ENCODE measurements at places on chromosomes 2 and 18. TPM values are rescaled to one million over a fixed set of nuclear protein-coding genes. Genes with fewer than 3 reads are reported as not detected.

DNA sequence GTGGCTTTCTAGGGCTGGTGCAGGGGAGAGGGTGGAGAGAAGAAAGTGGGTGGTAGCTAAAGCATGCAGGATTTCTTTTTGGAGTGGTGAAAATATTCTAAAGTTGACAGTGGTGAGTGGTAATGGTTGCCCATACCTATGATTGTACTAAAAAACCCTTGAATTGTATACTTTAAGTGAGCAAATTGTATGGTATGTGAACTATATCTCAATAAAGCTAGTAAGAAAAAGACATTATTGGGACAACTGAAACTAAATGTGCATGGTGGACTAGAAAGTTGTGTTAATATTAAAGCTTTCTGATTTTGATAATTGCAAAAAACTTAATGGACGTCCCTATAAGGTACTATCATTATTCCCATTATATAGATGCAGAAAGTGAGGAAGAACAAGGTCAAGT is 50.3 kb downstream of the SMAD7 start:
- no peak for DNase-seq

GRCh38 chr18:30632071-30632698 is 410.4 kb downstream of the DSC3 start:
- DNase-seq, result no peak

DNA sequence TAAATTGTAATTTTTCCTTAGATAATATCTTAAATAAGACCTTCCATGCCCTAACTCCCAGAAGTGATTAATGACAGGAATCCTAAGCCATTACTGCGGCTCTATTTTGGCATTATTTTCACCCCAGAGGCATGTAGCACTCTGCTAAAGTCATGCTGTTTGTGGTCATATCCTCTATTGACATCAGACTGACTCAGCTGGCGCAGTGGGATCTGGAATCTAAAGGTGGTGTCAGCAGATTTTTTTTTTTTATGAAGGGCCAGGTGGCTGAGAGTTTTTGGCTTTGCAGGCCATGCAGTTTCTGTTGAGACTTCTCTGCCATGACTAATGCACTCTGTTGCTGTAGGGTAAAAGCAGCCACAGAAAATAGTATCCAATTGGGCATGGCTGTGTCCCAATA is 64.1 kb upstream of the ACVR1C start:
- no peak for DNase-seq

DNA sequence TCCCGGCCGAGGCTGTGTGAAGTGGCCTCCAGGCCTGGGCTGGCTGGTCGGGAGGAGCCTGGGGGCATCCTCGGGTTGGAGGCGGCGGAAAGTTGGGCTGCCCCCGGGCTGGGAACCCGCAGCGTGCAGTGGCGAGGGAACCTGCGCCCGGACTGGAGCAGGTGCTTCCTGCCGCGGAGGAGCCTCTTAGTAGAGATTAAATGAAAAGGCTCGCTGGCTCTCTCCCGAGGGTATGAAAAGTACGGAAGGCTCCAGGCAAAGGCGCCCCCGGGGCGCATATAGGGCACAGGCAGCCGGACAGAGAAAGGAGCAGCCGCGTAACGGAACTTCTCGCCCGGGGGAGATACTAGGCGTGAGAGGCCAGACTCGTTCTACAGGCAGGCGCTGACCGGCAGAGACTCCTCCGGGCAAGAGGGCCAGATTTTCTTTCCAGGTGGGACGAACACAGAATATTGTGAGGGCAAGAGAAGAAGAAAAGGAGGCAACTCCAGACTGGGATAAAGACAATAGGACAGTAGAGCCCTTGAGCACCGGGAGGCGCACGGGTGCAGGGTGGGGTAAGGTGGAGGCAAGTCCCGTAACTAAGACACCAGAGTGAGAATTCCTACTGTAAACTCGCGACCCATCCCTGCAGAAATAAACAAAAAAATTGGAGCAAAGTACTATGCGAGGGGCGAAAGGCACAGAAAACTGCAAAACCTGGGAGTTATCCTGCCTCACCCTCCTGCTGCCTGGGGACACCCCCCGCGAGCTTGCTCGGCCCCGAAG is 816 bp downstream of the CDH2 start:
- DNase-seq, result peak; percentile 62

DNA sequence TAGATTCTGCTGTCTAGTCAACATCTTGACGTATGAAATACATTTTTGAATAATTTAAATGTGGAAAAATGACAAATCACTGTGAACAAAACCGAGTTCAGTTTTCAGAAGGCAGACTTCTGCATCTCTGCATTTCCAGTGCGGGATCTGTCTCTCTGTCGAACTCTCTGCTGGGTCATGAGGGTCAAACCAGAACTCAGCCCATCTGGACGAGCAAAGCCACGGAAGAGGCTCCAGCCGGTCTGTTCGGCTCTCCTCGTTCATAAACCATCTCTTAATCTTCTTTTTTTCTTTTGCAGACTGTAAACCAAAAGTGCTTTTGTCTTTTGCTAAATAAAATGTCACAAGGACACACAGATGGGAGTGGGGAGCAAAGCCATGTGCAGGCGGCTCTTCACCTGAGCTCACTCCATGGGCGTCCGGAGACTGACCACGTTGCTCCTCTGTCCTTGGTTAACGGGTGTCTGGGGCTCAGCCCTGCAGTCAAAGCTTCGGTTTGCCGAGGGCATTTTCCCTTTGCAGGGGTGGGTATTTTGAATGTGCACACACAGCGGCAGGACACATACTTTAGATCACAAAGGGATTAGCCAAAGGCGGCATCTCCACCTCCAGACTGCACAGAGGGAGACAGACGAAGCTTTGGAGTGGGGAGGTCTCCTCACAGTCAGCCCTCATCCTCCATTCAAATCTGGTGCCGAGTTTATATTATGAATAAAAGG is 737.9 kb upstream of the SALL3 start:
- DNase-seq, result no peak

DNA sequence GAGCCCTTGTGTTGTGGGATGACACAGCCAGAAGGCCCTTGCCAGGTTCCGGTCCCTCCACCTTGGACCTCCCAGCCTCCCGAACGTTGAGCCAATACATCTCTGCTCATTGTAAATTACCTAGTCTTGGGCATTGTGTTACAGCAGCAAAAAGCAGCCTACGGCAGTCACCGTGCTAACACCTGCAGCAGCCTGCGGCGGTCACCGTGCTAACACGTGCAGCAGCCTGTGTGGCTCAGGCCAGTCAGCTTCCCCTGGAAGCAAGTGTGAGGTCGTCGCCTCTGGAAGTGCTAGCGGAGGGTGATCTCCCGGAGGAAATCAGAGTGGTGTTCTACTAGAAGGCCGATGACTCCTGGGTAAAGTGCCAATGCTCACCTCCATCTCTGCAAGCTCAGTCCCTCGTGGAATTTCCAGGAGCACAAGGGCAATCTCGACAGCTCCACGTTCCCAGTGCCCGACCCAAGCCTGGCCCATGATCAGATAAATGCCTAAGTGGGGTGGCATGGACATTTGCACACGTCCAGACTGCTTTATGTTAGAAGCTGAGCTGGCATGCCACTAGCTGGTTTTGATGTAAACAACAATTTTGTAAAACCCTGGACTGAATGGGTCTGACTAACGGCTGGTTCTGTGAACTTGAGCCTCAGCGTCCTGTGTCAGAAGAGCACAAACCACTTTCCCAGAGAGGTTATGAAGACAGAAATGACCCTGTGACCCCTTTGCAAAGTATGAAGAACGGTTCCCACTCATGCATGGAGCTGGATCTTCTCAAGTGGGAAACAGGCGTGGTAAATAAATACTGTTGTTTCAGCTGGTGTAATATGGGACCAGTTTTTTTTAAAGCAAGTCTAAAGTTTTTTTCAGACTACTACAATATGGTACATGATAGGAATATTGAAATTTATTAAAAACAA is 11.4 kb upstream of the CNDP1 start:
- no peak for DNase-seq

DNA sequence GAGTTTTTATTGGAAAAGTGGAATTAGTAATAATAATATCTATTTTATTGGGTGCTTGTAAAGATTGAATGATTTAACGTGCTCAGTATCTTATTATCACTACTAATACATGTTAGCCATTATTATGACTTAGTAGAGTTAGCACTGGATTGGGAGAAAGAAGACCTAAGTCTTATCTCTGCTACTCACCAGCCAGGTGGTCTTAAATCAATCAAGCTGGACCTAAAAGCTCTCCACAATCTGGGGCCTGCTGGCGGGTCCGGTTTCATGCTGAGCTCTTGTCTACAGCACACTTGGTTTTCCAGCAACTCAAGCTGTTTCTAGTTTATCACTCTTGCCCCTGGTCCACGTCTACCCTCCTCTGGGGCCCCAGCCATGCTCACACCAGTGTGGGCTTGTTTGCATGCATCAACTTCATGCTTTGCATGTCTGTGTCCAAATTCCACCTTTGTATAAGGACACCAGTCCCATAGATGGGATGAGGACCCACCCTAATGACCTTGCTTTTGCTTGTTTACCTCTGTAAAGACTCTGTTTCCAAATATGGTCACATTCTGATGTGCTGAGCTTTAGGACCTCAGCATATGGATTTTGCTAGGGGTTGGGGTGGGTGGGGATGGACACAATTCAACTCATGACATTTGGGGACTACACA is 363.1 kb downstream of the LPIN1 start:
- DNase-seq, result no peak

DNA sequence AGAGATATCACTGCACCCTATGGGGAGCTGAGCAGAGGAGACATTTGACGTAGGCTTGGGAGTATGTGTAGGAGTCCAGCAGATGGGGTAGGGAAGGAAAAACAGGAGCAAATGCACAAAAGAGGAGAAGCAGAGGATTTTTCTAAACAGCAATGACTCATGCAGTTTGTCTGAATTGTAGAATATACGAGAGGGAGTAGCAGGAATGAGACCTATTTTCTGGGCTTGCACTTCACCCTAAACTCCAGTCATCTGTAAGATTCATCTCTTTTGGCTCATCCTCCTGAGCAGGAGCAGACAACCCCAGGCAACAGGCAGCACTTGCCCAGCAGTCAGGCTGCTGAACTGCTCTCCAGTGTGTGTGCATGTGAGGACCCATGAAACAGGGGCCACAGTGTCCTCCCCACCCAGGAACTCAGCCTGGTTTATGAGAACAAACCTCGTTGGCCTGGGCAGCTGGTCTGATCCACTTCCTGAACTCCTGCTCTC is 100.2 kb upstream of the CDC42EP3 start:
- DNase-seq, result peak; percentile 87

- DNase-seq, result no peak
Observed at GRCh38 chr18:57444301-57444759, 9.2 kb downstream of the ONECUT2 start.

DNA sequence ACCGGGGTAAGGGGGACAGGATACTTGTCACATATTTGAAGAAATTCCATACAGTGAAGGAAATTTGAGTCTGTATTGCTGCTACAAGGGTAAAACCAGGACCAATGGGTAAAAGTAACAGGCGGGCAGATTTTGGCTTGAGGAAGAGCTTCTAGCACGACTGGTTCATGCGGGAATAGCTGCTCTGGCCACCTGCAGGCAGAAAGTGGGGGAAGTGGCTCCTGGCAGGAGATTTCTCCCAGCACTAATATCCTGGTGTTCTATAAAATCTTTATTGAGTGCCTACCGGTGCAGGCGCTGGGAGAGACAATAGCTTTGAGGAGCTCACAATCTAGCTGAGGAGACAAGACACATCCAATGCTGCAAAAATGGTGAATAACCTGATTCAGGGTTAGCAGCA is 198.5 kb downstream of the LOXHD1 start:
- no peak for DNase-seq

DNA sequence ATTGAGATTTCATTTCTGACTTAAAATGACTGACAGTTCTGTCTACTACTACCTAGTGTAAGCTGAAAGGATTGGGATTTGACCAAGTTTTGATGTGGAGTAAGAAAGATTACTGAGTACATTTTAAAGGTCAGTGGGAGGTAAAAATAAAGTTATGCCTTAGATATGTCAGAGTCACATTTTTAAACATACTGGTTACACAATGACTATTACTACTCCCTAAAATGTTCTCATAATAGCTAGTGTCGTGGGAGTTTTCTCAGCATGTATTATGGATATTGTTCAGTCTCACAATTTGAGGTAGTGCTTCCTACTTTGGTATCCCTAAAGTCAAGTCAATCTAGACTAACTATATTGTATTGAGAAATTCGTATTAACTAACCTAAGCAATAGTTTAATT is 1092.5 kb downstream of the LRP1B start:
- DNase-seq, result no peak

- no peak for DNase-seq
Observed at GRCh38 chr2:225761396-225761795, 361.9 kb downstream of the NYAP2 start.

- no peak for DNase-seq
Observed at GRCh38 chr2:236241181-236242056, 22.8 kb downstream of the ASB18 start.

- peak; percentile 89 for DNase-seq
Observed at GRCh38 chr2:64859312-64860212, 129.6 kb upstream of the SLC1A4 start.

DNA sequence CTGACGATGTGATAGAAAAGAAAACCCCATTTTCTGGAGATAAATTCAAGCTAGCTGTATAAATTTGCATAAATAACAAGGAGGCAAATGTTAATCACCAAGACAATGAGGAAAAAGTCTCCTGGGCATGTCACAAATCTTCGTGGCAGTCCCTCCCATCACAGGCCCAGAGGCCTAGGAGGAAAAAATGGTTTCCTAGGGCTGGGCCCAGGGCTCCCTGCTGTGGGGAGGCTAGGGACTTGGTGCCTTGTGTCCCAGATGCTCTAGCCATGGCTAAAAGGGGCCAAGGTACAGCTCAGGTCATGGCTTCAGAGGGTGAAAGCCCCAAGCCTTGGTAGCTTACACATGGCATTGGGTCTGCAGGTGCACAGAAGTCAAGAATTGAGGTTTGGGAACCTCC is 134.6 kb downstream of the CABLES1 start:
- DNase-seq, result no peak

GRCh38 chr2:59732871-59733566 is 820.4 kb downstream of the BCL11A start:
- no peak for DNase-seq

- DNase-seq, result no peak
Observed at GRCh38 chr2:44881856-44882255, 59.6 kb upstream of the SIX3 start.

DNA sequence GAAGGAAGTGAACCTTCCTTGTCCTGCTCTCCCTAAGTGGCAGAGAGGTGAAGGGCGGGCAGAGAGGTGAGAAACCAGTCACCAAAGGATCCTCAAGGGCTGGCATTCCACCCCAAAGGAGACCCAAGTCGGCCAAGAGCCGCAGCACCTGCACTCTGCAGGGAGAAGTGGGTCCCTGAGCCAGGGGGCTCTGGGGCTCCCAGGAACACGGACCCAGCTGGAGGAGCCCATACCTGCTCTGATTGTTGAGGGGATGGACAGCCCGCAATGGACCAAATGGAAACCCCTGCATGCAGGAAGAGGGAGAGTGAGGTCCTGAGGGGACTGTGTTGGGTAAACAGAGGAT is 233.3 kb downstream of the ATAD2B start:
- no peak for DNase-seq

The ZSWIM2 gene
- not detected for polyA plus RNA-seq

The GPR155 gene
- polyA plus RNA-seq, result 8.5 TPM

The ZC3H6 gene
- 2.9 TPM for polyA plus RNA-seq

The ABHD1 gene
- polyA plus RNA-seq, result 2.0 TPM

The ERMN gene
- not detected for polyA plus RNA-seq

The SERPINE2 gene
- 44.3 TPM for polyA plus RNA-seq

The PRKD3 gene
- polyA plus RNA-seq, result 13.2 TPM

The ITGA4 gene
- polyA plus RNA-seq, result 0.44 TPM

The RNMT gene
- 53.0 TPM for polyA plus RNA-seq

The RNF149 gene
- polyA plus RNA-seq, result 44.4 TPM

The RGPD3 gene
- 0.05 TPM for polyA plus RNA-seq

The TMEM247 gene
- polyA plus RNA-seq, result not detected

The HOXD13 gene
- polyA plus RNA-seq, result not detected

The CERS6 gene
- 19.2 TPM for polyA plus RNA-seq

The ABCB11 gene
- 0.02 TPM for polyA plus RNA-seq

The CNRIP1 gene
- polyA plus RNA-seq, result 9.3 TPM

Measured in cardiac muscle cell (in vitro differentiated cells and primary cell).